Activated naive CD4-positive, alpha-beta T cell (primary cell): ENCODE measurements at places on chromosomes 7 and 10.

DNA sequence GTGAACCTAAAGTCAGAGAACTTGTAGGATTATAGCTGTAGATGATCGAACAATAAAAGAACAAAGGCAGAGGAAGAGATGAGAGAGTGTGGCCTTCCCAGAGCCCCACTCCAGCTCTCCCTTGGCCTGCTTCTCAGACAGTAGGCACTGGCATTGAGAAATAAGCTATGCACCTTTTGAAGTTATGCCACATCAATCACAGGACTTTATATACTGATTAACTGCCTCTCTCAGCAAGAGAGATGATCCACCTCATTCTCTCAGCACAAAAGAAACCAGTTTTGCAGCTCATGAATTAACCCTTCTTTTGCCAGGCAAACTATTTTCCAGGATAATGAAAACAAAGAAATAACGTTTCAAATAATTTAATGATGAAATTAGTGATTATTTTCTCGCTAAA is 22.0 kb upstream of the CTTNBP2 start:
- DNase-seq: no peak

GRCh38 chr7:19587291-19587690 is 121.5 kb downstream of the POLR1F start:
- no peak for DNase-seq

GRCh38 chr7:142932386-142933091 is 1.0 kb downstream of the TRPV5 start:
- no peak for DNase-seq

DNA sequence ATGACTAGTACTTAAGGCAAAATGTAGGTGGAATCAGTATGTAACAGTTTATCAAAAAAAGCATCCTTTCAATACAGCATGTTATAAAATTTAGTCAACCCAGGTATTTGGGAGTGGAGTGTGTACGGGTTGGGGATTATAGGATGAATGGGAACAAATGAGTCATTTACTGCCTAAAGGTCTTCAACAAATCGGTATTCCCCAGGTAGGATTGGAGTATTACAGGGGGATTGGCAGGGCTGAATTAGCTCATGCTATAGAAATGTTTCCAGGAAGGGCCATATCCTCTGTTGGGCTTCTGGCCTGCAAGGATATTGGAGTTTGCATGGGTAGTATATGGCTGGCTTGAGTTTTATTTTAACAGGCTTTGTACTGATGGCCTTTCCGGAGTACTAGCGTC is 723.7 kb downstream of the SORCS1 start:
- no peak for DNase-seq

DNA sequence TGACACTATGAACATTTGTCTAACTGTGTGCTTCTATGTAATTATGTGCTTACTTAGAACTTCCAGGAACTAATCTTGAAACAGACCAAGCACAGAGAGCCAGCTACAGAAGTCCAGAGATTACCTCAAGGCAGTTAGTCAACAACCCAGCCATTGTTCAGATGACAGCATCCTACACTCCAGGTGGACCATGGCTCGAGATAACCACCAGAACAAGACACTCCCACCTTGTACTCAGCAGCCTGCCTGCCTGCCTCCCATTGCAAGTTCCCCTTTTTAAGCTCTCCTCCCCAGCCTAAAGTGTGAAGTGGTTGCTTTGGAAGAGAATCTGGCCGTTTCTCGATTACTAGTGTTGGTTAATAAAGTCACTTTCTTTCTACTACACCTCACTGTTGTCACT is 1080.6 kb upstream of the LRRN3 start:
- DNase-seq: no peak

DNA sequence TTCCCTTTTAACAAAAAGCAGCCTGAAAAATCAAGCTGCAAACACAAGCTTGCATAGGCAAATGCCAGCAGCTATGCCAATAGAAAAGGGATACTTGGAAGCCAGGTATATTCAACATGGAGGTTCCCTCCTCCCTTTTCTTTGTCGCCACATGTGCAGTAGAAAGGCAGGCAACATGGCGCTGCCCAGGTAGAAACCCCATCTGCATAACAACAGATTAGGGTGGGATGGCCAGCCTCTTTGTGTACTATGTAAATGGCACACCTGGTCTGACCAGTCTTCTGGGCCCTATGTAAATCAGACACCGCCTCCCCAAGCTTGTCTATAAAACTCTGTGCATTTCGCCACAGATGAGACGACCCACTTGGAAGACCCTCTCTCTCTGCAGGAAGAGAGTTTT is 58.1 kb downstream of the CCDC3 start:
- no peak for DNase-seq

- DNase-seq: no peak
These were observed 1015.6 kb upstream of the LRRTM3 start for GRCh38 chr10:65910209-65910608.

GRCh38 chr7:130513447-130513846 is 21.6 kb downstream of the MEST start:
- DNase-seq: no peak
